ENCODE measurements at places on chromosomes 13 and 19.

DNA sequence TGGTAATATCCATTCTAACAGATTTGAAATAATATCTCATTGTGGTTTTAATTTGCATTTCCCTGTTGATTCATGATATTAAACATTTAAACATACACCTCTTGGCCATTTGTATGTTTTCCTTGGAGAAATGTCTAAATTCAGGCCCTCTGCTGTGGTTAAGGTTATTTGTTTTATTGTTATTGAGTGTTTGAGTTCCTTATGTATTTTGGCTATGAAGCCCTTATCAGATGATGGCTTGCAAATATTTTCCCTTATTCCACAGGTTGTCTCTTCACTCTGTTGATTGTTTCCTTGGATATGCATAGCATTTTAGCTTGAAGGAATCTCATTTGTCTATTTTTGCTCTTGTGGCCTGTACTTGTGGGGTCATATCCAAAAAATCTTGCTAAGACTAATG is 303.6 kb downstream of the GPC5 start:
- DNase-seq: no peak

- no peak for DNase-seq
Measured at GRCh38 chr13:106349080-106349931, 186.2 kb downstream of the EFNB2 start.

GRCh38 chr13:44732503-44733098 is 156.5 kb upstream of the TSC22D1 start:
- no peak for DNase-seq

- no peak for DNase-seq
Measured at GRCh38 chr19:41198559-41198958, 5.5 kb downstream of the CYP2S1 start.

GRCh38 chr13:71853725-71854124 is 13.3 kb downstream of the DACH1 start:
- DNase-seq: no peak

DNA sequence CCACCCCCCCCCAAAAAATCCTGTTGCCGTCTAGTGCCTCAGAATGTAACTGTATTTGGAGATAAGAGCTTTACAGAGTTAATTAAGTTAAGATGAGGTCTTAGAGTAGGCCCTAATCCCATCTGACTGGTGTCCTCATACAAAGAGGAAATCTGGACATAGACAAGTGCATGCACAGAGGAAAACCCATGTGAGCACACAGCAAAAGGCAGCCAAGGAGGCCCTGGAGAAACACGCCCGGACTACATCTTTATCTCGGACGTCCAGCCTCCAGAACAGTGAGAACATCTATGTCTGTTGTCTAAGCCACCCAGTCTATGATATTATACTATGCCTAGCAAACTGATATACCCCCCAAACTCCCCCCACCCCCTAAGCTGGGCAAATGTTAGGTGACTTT is 193.8 kb downstream of the KATNAL1 start:
- no peak for DNase-seq

- DNase-seq: peak; percentile 85
Measured at GRCh38 chr19:6125571-6125989, 9.9 kb upstream of the ACSBG2 start.
